Esophagus squamous epithelium (tissue), 5 donors: ENCODE measurements at places on chromosomes 5 and 9.

DNA sequence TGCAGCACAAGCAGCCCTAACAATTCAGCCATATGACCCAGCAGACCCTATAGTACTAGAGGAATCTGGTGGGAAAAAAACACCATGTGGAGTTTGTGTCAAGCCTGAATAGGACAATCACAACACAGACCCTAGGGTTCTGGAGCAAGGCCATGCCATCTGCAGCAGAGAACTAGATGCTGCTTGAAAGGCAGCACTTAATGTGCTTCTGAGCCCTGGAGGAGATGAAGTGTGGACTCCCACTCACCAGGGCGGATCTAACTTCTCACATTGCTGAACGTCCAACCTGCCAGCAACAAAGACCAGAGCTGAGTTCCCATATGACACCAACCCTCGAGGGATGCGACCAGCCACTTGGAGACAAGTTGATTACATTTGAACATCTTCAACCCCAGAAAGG is 43.2 kb downstream of the GABBR2 start:
- no peak for DNase-seq

GRCh38 chr5:16944816-16945562 is 8.9 kb upstream of the MYO10 start:
- DNase-seq, result no peak

DNA sequence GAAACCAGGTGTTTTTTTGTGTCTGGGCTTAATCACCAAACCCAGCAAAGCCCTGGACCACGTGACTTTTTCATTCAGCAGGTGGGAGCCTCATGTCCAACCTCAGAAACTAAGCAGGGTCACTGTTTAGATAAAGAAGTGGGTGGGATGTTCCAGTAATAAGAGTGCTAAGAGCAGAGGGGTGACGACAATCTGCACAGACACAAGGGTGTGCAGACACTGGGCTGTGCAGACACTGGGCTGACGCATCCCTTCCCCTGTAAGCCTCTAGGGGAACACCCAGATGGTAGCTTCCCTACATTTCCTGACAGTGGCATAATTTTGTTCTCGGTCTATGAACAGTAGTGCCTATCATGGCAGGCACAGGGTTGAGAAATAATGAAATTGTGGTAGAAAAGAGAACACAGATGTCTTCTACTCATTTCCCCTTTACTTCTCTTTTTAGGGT is 85.1 kb downstream of the SAXO1 start:
- DNase-seq, result no peak

- no peak for DNase-seq
Observed at GRCh38 chr9:88979021-88979420, 12.2 kb upstream of the S1PR3 start.

GRCh38 chr9:104982543-104982942 is 54.6 kb upstream of the ABCA1 start:
- DNase-seq, result no peak

GRCh38 chr5:61813361-61813760 is 481.3 kb downstream of the ZSWIM6 start:
- no peak for DNase-seq

DNA sequence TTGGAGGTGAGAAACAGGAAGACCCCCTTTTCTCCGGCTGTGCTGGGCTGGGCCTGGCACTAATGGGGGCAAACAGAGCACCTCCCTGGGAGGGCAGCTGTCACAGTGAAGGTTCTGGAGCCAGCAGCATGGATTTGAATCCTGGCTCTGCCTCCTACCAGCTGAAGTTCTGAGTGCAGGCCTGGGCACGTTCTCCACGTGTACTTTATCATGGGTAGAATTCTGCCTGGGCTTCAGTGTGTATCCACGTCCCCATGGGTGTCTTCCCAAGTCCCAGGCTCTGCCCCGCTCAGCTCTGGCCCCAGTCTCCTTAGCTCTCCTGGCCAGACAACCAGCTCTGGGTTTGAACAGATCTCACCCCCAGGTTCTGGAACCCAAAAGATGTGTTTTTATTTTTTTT is 223.2 kb downstream of the PBX3 start:
- DNase-seq, result no peak

DNA sequence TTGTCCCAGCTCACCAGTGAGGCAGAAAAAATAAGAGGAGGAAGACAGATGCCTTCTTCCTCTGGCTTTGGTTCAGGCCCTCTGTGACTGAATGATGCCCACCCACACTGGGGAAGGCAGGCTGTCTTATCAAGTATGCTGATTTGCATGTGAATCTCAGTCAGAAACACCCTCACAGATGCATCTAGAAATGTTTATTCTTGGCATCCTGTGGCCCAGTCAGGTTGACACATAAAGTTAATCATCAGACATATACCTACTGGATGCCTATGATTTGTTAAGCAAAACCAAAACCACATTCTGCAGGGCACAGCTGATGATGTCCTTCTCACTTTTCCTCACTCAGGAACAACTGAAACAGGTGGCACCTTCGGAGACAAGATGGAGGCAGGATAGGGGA is 243.4 kb upstream of the KCNN2 start:
- no peak for DNase-seq

DNA sequence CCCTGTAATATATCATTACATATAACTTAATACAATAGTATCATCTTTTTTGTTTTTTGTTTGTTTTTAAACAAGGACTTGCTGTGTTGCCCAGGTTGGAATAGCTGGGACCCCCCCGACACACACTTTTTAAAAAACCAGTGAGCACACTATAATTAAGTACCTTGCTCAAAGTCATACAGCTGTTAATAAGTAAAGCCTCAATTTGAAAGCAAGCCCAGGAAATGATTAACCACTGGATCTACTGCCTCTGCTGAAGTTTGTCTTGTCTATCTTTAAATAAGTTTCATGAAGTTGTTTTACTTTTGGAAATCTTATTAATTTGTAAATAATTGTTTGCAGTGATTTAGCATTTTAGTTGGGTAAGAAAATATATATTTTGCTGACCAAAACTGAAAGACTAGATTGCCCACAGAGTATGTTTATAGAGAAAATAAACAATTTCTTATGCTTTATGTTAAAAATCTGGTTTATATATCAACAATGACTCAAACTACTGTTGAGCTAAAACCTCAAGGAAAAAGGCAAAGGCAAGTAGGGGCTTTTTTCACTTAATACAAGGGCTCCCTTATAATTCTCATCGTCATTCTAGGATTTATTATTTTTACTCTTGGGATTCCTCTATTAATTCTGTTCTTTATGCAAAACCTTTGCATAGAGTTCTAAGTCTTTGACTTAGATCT is 5.8 kb upstream of the CARNMT1 start:
- DNase-seq, result no peak

GRCh38 chr9:117916291-117916690 is 212.1 kb downstream of the TLR4 start:
- no peak for DNase-seq

DNA sequence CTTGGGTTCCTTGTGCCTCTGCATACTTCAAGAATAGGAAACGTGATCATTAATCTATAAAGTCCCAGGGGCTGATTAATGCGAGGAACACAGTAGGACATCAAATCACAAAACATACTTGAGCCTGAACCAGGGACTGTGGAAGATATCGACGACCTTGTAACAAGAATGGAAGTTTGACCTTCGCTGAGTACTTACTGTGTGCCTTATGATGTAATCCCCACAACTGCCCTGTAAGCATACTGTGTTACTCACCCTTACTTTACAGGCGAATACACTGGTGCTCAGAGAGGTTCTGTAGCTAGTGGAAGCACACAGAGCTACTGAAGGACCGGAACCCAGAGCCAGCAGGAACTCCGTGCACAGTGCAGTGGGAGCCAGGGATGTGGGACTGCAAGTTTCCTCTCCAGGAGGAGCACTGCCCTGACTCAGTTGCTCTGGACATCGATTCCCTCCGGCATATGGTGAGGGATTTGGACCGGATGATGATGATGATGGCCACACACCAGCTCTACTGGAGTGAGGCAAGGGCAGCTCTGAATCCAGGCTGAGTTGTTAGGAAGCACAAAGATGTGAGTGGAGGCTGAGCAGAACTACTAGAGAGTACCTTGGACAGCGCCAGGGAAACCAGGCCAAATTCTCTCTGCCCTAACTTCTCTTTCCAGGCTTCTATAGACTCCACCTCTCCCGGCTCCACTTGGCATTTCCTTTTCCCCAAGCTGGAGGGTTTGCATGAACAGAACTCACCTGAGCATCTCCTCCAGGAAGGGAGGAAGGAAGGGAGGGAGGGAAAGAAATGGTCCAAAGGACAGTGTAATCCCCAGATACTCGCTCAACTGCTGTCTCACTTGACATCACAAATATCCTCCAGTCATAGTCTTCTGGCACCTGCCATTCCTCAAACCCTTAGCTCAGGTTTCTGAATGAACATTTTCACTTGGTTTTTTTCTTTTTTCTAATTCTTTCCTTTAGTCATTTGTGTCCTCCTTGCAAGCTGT is 1.5 kb upstream of the GABBR2 start:
- no peak for DNase-seq

DNA sequence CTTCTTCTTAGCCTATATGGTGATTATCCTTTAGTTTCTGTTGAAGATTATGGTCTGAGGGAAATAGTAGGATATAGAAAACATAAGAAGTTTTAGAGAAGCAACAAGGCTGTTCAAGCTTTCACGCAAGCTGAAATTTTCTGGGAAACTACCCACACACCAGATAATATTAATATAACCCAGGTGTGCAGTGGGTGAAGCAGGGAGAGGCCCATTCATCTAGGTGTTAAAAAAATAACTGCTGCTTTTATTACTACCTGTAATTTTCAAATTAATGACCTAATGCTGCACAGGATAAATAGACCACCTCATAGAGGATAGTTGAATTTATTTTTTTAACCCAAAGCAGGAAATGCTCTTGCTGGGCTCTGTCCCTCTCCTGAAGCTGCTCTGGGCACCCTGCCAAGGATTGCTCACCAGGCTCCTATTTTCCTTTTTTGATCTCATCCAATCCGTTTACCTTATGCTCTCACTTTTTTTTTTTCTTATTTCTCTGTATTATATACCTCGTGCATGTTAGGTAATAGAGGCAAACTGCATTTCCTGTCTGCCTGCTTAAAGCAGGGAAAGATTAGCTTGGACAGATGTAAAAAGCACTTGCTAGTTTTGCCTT is 124.3 kb upstream of the SLC12A2 start:
- DNase-seq, result no peak

DNA sequence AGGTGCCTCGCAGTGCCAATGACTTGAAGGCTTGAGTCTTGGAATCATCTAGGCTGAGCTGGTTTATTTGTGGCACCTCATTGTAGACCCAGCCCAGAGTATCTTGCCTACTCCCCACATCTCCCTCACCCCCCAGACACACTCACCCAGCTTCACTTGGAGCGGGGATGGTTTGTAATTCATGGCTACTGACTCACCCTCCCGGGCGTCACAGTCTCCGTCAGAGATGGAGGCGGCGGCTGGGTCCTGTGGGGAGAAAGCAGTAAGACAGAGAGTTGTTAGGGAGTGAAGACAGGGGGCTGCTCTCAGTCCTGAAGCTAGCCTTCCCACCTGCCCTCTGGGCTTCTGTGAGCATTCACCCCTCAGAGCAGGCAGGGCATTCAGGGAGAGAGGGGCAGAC is 29.0 kb upstream of the MYORG start:
- DNase-seq, result no peak

DNA sequence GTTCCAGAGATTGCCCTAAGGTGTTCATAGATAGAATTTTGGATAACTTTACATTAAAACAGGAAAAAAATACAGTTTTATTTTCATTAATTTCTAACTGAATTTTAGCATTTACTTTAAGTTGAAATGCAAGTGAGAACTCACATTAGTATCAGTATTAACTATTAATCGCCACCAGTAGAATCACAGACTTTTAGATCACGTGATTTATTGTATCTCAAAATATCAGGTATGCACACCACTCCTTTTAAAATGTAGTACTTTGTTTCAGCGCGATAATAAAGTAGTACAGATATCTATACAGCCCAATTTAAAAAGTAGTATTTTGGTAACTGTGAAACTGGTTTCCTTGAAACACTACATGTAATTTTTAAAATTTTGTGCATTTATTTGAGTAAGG is 978.7 kb downstream of the DNAH5 start:
- DNase-seq, result no peak

GRCh38 chr5:168844922-168845296 is 265.7 kb upstream of the PANK3 start:
- no peak for DNase-seq

GRCh38 chr9:19387317-19387716 is 7.3 kb upstream of the RPS6 start:
- no peak for DNase-seq

- DNase-seq, result no peak
Observed at GRCh38 chr5:43581398-43581797, 21.6 kb upstream of the NNT start.

DNA sequence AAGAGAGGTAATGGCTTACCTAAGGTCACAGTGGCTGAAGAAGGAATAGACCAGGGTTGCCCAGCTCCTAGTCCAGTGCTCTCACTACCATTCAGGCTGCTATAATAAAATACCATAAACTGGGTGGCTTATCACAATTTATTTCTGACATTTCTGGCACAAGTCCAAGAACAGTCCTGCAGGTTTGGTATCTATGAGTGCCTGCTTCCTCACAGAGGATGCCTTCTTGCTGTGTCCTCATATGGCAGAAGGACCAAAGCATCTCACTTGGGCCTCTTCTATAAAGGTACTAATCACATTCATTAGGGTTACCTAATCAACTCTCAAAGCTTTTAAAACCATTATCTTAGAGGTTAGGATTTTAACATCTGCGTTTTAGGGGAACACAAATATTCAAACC is 17.2 kb downstream of the STARD4 start:
- no peak for DNase-seq

GRCh38 chr5:1783216-1783554 is 16.5 kb downstream of the MRPL36 start:
- no peak for DNase-seq

DNA sequence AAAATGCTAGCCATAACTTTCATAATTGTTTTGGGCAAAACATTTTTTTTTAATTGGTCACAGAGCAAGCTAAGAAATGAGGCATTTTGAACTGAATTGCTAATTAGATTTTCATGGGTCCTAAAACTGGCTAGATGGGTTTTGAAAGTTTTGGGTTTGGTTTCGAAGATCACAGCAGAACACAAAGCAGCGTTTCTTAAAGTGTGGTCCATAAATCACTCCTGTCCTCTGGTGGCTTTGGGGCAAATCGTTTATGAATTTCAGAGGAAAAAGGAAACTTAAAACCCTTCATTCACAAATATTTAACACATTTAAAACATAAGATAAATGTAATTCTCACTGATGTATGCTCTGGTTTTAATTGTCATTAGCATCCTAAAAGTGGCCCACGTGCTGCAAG is 503.7 kb downstream of the SPATA31D1 start:
- DNase-seq, result no peak

DNA sequence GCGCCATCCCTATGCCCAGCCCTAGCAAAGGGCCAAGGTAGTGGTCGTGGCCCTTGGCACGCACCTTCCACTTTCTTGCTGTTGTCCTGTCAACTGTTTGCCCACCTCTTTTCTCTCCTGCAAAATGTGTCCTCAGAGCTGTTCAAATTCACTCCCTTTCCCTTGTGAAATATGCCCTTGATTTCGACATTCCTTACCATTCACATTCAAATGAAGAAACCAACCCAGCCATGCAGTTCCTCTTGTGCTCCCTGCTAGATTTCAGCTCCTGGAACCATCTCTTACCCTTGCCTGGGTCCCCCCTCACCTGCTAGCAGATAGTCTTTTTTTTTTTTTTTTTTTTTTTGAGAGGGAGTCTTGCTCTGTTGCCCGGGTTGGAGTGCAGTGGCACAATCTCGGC is 19.6 kb upstream of the HRH2 start:
- no peak for DNase-seq
